ENCODE measurements at places on chromosomes 1 and 21. TPM values are rescaled to one million over a fixed set of nuclear protein-coding genes. Genes with fewer than 3 reads are reported as not detected.

The CCDC181 gene
- total RNA-seq: not detected

The FMOD gene
- not detected for total RNA-seq

The PLA2G2A gene
- total RNA-seq: not detected

The SLC9A1 gene
- total RNA-seq: 22.5 TPM

The EFNA3 gene
- 1.6 TPM for total RNA-seq

The TIE1 gene
- total RNA-seq: 0.10 TPM

The ERVH48-1 gene
- not detected for total RNA-seq

The NFYC gene
- 88.7 TPM for total RNA-seq

The LAD1 gene
- total RNA-seq: 0.10 TPM

The DCST1 gene
- total RNA-seq: not detected

The CFAP45 gene
- total RNA-seq: 2.4 TPM

The HSD11B1 gene
- total RNA-seq: not detected

The ACTRT2 gene
- not detected for total RNA-seq

The MX1 gene
- total RNA-seq: 61.8 TPM

The CFHR5 gene
- total RNA-seq: not detected

The LCE3E gene
- not detected for total RNA-seq

The TLR5 gene
- not detected for total RNA-seq

The PLEKHM2 gene
- 116 TPM for total RNA-seq

The FBXO2 gene
- 10.7 TPM for total RNA-seq

The PEAR1 gene
- total RNA-seq: not detected

The CHI3L2 gene
- total RNA-seq: 6.8 TPM

The HCN3 gene
- total RNA-seq: 9.0 TPM

The SPRR5 gene
- total RNA-seq: not detected

The KCNA3 gene
- 60.0 TPM for total RNA-seq

The C1orf115 gene
- total RNA-seq: 21.4 TPM

The CENPF gene
- total RNA-seq: 2.9 TPM

The PRRX1 gene
- total RNA-seq: not detected

The RGS7 gene
- total RNA-seq: 0.15 TPM

The PLPP3 gene
- total RNA-seq: 2.9 TPM

The NR1I3 gene
- not detected for total RNA-seq

The VANGL2 gene
- 14.5 TPM for total RNA-seq

The TMEM125 gene
- not detected for total RNA-seq

The KIAA0040 gene
- total RNA-seq: 93.6 TPM

The MCOLN2 gene
- total RNA-seq: 25.8 TPM

The GFI1 gene
- 0.68 TPM for total RNA-seq

The SLFNL1 gene
- total RNA-seq: 1.4 TPM

The FLG2 gene
- total RNA-seq: not detected

The ATP5IF1 gene
- total RNA-seq: 88.1 TPM

The KCNK2 gene
- total RNA-seq: not detected

The CDKN2C gene
- 2.5 TPM for total RNA-seq

The GJB5 gene
- total RNA-seq: not detected

The PIK3CD gene
- total RNA-seq: 223 TPM

The CR1L gene
- not detected for total RNA-seq

The PPCS gene
- total RNA-seq: 68.2 TPM

The SERPINC1 gene
- not detected for total RNA-seq

The TRNP1 gene
- 2.3 TPM for total RNA-seq

The GPR3 gene
- not detected for total RNA-seq
